ENCODE measurements at places on chromosomes 16 and 17. TPM values are rescaled to one million over a fixed set of nuclear protein-coding genes. Genes with fewer than 3 reads are reported as not detected.

ASPA gene
- polyA plus RNA-seq: 33.2 TPM

LAT gene
- polyA plus RNA-seq: 8.1 TPM

GRCh38 chr17:14302091-14302430, 1.2 kb downstream of the HS3ST3B1 start:
- DNase-seq: no peak

GRCh38 chr16:28935924-28936783, 4.4 kb downstream of the CD19 start:
- no peak for DNase-seq

CCDC137 gene
- 15.2 TPM for polyA plus RNA-seq

All from left kidney (tissue), 8 donors.